Adrenal gland (tissue), 19 donors: ENCODE measurements at places on chromosomes 3 and 15.

DNA sequence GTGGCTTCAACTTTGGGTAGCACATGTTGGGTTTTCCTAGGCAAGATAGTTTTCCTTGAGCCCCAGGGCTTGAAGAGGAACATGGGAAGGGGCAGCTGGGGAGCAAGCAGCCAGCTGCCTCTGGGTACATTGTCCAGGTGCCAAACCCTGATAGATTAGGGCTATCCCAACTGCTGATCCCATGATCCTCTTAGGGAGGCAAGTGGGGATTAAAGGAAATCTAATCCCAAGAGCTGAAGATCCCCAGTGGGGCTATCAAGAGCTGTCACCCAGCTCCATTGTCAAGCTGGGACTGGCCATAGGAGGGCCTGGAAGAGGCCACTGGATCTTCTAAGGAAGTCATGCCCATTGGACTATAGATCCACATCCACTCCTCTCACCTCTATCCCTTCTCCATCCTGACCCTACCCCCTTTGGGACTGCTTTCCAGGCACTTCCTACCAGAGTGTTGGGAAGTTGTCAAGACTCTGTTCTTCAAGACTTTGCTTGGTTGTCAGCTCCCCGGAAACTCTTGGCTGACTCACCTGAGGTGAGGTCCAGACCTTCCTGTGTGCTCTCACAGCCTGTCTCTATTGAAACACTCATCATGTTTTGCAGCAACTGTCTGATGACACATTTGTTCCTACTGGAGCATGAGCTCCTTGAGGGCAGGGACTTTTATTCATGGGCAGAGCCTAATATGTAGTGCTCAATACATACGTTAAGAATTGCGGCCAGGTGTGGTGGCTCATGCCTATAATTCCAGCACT, 5.9 kb downstream of the CAMK2N2 start:
- no peak for DNase-seq

GRCh38 chr3:132232231-132232792, 84.9 kb upstream of the ACP3 start:
- DNase-seq = no peak

DNA sequence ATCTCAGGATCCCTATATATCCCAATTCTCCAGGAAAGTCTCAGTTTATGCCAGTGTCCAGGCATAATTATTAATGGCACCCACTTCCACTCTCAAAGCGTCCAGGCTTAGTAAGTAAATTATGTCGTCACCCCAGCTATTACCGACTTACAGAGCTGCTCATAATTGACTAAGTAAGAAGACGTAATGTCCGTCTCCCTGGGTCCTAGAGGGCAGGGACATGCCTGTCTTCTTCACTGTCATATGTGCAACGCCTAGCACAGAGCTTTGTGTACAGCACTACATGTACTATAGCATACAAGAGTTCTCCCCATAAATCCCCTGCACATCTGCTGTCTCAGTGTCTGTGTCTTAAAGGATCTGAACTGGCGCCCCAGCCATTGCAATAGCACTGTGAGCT, 23.9 kb upstream of the HRH1 start:
- no peak for DNase-seq

GRCh38 chr3:197912741-197913476, 37.1 kb upstream of the RPL35A start:
- DNase-seq = peak; percentile 59

DNA sequence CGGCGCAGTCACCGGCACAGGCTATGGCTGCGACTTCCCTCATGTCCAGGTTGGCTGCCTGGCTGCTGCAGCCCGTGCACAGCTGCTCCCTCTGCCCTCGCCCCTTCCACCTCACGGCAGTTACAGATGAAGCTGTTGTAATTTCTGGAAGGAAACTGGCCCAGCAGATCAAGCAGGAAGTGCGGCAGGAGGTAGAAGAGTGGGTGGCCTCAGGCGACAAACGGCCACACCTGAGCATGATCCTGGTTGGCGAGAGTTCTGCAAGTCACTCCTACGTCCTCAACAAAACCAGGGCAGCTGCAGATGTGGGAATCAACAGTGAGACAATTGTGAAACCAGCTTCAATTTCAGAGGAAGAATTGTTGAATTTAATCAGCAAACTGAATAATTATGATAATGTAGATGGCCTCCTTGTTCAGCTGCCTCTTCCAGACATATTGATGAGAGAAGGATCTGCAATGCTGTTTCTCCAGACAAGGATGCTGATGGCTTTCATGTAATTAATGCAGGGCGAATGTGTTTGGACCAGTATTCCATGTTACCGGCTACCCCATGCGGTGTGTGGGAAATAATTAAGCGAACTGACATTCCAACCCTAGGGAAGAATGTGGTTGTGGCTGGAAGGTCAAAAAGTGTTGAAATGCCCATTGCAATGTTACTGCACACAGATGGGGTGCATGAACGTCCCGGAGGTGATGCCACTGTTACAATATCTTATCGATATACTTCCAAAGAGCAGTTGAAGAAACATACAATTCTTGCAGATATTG, 13.2 kb upstream of the GNB4 start:
- DNase-seq = no peak

DNA sequence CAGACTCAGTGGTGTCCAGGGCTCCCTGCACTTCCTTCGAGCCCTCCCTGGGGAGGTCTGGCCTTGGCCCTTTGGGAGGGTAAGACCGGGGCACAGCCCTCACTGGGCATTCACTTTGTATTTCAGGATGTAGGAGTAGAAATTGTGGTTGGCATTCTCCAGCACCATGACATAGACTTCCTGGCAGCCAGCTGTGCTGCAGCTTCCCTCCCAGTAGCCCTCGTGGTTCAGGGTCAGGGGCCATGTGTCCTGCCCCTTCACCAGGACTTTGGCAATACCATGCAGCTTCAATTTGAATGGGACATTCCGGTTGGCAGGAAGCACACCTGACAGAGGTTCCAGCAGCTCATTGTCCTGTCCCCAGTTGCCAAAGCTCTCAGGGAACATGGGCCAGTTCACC, 47.3 kb downstream of the KY start:
- DNase-seq = peak; percentile 47

DNA sequence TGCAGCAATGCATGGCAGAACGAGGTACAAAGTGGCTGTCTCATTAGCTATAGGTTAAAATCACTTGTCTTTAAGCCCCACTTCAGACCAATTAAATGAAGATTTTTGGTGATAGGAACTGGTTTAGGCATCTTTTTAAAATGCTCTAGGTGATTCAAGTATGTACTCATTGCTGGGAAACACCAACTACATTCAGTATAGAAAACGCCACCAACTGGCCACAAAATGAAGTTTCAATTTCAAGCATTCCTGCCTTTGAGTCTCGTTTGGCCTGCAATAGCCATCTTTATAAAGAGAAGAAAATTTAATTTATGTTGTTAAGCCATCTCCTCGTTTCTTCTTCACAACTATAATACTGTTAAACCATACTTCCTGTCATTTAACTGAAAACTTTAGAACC, 587.9 kb downstream of the GBE1 start:
- DNase-seq = no peak

DNA sequence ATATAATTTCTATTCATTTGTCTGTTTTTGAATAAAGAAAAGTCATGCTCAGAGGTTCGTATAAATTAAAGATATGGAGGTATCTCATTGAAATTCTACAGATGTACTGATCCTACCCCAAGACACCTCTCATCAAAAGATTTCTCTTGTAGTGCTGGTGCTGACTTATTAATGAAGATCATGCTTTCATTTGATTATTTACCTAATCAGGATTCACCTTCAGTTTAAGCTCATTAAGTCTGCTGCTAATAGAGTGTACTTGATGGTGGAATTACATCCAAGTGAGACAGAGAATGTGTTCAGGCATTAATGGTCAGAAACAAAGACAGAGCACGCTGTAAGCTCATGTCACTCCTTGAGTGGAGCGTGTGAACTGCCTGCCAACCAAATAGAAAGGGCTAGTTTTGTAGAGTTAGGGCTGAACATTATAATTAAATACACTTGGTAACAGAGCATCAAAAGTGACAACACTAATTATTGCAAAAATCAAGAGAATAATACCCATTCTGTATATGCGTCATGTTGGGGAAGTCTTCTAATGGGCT, 45.5 kb downstream of the KBTBD12 start:
- DNase-seq = no peak

GRCh38 chr15:55661428-55661827, 73.3 kb upstream of the PYGO1 start:
- no peak for DNase-seq

DNA sequence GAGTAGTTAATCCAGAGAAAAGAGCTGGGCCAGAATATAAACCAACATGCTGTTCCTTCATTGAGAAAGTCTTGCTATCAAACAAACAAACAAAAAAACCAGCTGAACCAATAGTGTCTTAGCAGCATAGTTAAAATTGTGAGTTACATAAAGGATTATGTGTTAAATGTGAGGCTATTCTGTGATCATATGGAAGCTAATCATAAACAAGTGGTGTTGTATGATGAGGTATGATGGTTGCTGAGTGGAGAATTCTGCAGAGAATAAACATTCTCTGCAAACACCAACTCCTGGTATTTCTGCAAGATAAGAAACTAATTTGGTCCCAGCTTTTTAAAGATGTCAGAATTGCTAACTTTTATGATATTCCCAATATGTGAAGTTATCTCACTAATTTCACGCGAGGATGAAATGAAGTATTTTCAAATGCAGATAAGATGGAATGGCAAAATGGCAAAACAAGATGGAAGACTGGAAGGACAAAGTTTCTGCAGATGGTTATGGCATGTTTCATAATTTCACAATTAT, 22.9 kb upstream of the SPESP1 start:
- no peak for DNase-seq

- no peak for DNase-seq
These were observed 1072.0 kb downstream of the NSUN3 start for GRCh38 chr3:95134693-95135413.

GRCh38 chr3:158493931-158494330, 77.1 kb upstream of the MLF1 start:
- no peak for DNase-seq

GRCh38 chr3:22360970-22361369, 610.0 kb upstream of the ZNF385D start:
- DNase-seq = no peak

GRCh38 chr15:100129677-100130076, 212.1 kb downstream of the ADAMTS17 start:
- DNase-seq = no peak

DNA sequence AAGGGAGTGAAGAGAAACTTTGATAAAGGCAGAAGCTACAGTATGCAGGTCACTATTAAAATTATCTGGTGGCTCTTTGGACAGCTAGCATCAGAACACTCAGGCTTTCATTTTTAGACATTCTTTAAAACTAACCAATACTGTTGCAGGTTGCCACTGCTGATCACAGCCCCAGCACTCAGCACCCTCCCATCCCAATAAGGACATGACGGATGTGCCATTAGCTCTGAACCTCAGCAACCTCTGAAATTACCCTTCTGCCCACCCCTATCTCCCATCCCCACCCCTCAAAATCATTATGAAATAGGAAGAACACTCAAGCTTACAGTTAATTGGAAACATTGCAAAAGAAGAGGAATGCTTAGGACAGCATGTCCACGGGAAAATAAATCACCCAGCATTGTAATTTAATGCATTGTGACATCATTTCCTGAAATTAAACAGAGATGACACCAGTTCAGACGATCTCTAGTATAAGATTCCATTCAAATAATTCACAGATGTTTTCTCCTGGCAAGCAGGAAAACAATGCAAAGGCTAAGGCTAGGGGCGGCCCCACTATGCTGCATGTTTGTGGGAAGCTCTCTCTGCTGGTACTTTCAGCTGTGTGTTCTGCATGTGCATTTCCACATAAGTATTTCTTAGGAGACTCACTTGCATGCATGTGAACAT, 71.6 kb downstream of the MEIS2 start:
- no peak for DNase-seq

DNA sequence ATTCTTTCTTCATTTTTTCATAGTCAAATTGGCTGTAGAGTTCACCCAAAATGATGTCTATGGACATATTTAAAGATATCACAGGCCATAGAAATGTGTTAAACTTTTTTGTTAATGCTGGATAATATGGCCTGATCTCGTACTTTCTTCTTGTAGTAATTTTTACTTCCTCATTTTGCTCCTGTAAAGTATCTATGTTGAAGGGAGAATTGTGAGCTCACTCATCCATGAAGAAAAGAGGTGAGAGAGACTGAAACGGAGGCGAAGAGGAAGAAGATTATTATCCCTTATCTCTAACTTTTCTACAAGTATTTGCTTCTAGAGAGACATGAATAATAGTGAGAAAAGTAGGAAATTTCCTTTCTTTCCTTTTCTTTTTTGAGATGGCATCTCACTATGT, 613.8 kb upstream of the TBL1XR1 start:
- no peak for DNase-seq
